Right lung (tissue), 10 donors: ENCODE measurements at places on chromosomes 2 and 18. TPM values are rescaled to one million over a fixed set of nuclear protein-coding genes. Genes with fewer than 3 reads are reported as not detected.

GRCh38 chr2:44455877-44456276, 94.1 kb downstream of the CAMKMT start:
- no peak for DNase-seq

Gene SKOR2
- polyA plus RNA-seq = not detected

DNA sequence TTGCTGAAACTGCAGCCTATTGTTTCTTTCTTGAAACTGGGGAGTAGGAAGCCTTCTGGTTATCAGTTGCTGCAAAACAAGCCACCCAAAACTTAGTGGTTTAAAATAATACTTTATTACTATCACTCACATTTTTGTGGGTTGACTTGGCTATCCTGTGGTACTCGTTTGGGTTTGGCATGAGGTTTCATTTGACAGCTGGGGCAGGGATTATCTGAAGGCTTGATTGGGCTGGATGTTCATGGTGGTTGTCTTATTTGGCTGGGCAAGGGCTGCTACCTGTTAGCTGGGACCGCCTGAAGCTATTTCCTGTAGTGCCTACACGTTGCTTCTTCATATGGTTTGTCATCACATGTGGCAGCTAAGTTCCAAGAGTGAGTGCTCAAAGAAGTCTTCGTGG, 122.3 kb downstream of the PLCL1 start:
- DNase-seq = no peak

Gene MC5R
- polyA plus RNA-seq = not detected

DNA sequence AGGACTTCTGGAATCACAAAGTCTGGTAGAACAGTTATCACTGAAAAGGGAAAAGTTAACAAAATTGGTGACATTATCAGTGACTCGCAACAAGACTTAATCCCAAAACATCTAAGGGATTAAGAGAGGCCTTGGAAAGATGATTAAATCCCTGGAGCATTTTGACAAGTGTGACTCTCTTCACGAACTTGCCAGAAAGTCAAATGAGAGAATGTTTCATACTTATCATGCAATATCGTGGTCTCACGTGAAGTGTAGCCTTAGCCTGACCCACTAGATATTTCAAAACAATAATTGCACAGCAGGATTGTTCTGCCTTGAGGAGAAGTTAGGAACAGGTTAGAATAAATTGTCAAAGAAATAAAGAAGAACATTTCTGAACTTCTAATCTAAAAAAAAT, 104.5 kb downstream of the COL6A3 start:
- DNase-seq = no peak

- no peak for DNase-seq
Observed at GRCh38 chr18:22214731-22215528, 45.5 kb downstream of the GATA6 start.

- no peak for DNase-seq
Observed at GRCh38 chr2:53036196-53036595, 731.4 kb upstream of the CHAC2 start.

Gene NOL4
- polyA plus RNA-seq = 3.0 TPM

Gene HAAO
- polyA plus RNA-seq = 25.7 TPM

DNA sequence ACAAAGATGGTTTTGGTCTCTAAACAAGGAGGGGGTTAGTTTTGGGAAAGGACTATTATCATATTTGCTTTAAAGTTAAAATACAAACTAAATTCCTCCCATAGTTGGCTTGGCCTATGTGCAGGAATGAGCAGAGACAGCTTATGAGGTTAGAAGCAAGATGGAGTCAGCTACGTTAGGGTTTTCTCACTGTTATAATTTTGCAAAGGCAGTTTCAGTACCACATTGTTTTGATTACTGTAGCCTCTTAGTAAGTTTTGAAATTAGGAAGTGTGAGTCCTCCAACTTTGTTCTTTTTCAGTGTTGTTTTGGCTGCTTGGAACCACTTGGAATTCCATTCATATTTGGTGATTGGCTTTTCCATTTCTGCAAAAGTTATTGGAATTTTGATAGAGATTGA, 23.4 kb downstream of the LCLAT1 start:
- DNase-seq = no peak

DNA sequence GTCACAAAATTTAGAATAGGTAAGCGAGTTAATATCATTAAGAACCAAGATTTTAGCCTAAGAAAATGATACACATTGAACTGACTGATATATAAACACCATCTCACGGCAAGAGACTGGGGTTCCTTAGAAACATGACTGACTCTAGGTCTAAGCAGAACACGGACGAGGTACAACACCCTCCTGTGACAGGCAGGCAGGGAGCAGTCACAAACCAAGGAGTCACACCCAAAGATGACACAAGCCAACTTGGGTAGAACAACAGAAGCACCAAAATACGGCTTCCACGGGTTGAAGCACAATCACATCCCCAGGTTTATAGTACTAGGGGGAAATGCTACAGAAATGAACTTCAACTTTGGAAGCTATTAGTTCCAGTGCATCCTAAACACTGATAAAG, 24.3 kb downstream of the HDLBP start:
- no peak for DNase-seq

Gene FIGN
- 9.0 TPM for polyA plus RNA-seq

Gene CPO
- polyA plus RNA-seq = 0.31 TPM

GRCh38 chr18:24875777-24876176, 415.3 kb downstream of the HRH4 start:
- no peak for DNase-seq

Gene RTP5
- not detected for polyA plus RNA-seq

- DNase-seq = no peak
Observed at GRCh38 chr2:137928547-137929518, 35.4 kb upstream of the HNMT start.

- DNase-seq = no peak
Observed at GRCh38 chr2:141506135-141506534, 624.7 kb downstream of the LRP1B start.

GRCh38 chr2:141641462-141641861, 489.4 kb downstream of the LRP1B start:
- DNase-seq = no peak

DNA sequence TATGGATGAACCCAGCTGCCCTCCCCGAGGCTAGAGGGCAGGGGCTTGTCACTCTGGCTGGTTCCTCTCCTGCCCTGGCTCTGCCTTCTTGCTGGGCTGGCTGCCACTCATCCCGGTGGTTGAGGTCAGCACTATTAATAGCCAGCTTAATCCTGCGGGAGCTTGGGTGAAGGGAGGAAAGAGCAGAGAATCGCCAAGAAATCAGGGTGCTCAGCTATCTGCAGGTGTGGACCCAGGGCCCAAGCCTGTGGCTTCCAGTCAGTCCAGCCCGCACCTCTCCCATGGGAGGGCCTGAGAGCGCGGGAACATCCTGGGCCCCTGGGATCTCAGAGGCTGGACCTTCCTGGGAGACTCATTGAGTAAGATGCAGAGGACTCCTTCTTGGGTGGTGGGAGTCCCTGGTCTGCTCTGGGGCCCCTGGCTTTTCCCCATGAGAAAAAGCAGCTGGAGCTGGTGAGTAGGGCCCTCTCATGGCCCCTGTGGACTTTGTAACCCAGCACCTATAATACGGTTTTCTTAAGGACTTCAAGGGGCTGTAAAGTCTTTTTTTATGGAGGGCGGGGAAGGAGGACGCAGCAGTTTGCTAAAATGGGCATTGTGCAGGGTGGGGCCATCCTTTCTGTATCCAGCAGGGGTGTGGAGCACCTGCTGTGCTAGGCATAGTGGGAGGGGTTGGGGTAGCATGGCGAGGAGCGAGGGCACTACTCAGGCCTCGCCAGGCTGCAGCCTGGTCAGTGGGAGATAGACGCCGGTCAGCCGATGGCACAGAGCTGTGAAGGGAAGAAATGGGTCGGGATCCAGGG, 27.4 kb upstream of the CNNM3 start:
- no peak for DNase-seq

GRCh38 chr2:6879011-6879410, 1.4 kb downstream of the RSAD2 start:
- DNase-seq = no peak

DNA sequence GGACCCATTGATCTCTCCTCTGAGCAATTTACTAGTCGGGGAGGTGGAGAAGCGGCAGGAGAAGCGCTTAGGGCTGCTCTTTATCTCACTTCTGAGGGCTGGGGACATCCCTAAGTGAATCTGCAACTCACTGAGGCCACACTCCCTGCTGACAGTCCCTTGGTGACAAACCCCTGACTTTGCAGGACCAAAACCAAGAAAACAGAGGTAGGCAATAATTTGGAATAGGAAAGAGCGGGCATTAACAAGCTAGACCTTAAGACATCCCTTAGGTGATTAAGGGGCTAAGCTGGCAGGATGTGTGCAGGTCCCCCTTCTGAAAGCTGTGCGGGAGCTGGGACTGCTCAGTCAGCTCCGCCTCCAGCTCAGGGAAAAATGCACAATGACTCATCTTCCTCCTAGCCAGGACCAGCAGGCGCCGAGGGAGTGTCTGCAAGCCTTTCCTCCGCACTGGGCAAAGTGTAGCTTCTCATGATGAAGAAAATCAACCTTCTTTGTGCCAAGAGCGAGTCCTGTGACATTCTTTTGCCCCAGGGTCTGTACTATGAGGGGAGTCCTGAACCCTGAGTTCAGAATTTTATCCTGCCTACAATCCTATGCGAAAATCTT, 63.3 kb downstream of the BOD1L2 start:
- peak; percentile 1 for DNase-seq
